ENCODE measurements at places on chromosomes 3 and 15.

DNA sequence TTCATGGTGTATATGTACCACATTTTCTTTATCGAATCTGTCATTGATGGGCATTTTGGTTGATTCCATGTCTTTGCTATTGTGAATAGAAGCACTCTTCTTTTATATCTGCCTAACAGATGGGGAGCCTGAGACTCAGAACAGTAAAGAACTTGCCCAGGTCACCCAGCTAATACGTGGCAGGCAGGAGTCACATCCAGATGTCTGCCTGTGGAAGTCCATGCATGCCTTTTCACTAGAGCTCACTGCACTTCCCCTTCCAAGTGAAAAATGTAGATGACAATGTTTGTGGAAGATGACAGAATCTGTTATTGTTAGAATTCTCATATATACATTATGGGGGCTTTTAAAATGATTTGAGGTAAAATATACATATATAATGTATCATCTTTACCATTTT is 165.0 kb downstream of the PDZRN3 start:
- no peak for DNase-seq

DNA sequence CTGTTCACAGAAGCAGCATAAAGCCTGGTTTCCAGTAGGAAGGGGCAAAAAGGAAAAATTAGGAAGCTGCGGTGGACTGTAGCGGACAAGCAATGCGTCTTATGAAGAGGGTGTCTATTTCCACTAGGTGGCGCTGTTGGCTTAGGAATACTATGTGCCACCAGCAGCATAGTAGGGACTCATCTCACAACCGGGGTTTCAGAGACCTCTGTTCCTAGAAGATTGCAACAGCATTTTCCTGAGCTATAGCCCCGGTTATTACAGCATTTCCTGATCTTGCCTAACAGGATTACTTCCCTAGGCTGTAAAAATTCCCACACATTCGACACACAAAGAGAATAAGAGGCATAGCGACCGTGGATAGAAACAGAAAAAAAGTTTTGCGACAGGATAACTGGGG is 683.0 kb downstream of the TBL1XR1 start:
- no peak for DNase-seq

DNA sequence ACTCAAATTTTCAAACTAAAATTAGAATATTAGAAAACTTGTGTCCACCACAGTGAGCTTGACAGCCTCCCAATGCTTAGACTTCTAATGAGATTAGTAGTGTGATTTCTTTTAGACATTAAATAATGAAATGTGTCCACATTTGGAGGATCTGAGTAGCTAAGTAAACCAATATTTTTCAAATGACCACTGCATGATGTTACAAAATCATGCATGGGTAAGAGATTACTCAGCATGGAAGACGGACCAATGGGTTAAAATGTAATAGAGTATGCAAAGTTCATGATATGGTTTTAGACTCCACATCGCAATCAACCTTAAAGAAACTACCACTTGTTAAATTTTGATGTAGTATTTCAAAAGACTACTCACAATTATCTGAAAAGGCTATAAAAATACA is 130.6 kb downstream of the IMPG2 start:
- DNase-seq: no peak

DNA sequence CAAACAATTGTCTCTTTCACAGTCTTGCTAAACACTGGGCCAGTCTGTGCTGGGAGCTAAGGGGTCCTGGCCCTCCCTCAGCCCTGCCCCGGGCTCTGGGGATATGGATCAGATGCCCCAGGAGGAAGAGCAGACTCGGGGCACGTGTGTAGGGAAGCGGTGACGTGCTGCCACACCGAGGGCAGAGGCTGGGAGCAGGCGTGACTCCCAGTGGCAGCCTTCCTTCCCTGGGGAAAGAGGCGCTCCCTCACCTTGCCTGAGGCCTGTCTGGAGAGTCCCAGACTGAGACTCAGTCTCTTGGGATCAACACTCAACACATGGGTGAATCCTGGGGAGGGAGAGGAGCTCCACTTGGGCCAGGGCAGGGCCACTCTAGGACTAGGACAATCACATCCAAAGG is 54.1 kb upstream of the GRIP2 start:
- no peak for DNase-seq

GRCh38 chr15:64596701-64597476 is 136.5 kb downstream of the ZNF609 start:
- DNase-seq: no peak

- DNase-seq: no peak
These were observed 46.2 kb downstream of the ADAMTSL3 start for GRCh38 chr15:83700082-83700481.

DNA sequence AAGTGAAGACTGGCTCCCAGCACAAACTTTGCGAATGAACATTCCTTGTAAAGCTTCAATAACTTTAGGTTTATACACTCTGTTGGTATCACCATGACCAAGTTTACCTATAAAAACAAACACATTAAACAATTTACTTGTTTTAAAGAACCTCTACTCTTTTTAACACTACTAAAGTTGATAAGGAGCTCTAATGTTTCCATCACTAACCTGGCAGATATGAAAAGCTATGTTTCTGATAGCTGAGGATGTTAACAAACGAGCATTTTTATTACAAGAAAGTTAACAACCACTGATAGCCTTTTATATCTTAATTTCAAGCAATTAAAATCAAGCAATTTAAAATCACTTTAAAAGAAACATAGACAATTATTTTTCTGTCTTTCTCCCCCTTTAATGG is 80.8 kb downstream of the HERC1 start:
- no peak for DNase-seq

- DNase-seq: no peak
These were observed 53.2 kb upstream of the RBSN start for GRCh38 chr3:15152184-15152583.

DNA sequence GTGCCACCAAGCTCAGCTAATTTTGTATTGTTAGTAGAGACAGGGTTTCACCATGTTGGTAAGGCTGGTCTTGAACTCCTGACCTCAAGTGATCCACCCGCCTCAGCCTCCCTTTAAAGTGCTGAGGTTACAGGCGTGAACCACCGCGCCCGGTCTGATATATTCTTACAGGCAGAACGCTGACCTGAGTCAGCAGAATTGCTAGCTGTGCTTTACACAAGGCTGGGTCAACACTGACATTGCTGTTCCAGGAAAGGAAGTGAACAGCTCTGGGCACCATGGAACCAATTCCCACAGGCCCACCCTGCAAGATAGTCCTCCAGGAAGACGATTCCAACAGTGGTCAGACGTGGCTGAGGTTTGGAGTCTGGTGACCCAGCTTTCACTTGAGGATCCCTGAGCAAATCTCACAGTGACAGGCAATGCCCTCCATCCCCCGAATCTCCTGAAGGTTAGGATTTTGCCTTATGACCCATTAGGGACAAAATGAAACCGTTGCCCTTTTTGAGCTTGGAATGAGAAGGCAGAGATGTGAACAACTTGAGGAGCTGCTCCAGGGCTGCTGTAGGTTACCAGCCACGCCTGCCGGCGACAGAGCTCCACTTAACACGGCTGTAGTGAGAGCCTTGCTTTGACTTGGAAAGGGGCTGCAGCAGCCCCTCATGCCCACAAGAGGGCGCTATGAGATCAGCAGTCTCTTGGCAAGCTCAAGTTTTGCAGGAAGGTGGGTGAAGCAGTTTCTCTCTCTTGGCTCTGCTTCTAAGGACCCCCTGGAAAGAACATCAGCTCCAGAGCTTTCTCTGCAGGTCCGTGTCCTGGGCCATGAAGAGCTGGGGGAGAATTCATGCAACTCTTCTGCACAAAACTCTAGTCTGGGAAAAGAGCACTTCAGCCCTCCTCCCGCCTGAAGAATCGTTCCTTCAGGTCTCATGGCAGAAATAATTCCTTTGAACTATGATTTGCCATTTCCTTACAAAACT is 74.1 kb downstream of the SENP2 start:
- peak; percentile 34 for DNase-seq
